Small intestine (tissue), 16 donors: ENCODE measurements at places on chromosomes 2 and 18. TPM values are rescaled to one million over a fixed set of nuclear protein-coding genes. Genes with fewer than 3 reads are reported as not detected.

GRCh38 chr2:162126111-162126519, 25.9 kb downstream of the GCG start:
- no peaks in the 10 kb centered on the region for H3K4me1 ChIP-seq
- H3K27ac ChIP-seq = no peak overlapping the region

IL37 gene
- not detected for polyA plus RNA-seq

DNA sequence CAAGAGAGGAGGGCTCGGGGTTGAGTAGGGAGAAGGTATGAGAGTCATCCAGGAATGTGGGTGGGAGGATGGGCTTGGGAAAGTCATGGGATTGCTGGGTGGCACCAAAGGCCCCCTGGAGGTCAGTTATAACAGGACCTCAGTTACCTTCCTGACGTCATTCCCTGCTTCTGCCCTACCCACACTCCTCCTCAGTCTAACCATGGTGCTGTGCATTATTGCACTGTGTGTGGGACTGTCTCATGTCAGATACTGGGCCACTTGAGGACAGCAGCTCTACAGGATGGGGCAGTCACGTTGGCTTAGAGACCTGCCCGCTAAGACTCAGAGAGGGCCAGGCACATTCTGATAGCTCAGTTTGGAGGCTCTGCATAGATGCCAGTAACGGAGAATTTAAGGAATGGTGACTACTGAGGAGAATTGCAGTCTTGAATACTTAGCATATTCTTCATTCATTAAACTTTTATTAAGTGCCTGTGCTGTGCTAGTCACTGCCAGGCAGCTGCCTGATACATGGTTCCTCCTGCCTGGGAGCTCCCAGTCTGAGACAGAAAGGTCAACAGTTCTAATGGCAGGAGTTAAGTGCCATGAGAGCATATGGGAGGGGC, 90.5 kb downstream of the LAMA3 start:
- no peak overlapping the region for H3K4me3 ChIP-seq
- no peak for DNase-seq
- no peaks in the 10 kb centered on the region for H3K36me3 ChIP-seq
- H3K4me1 ChIP-seq = no peaks in the 10 kb centered on the region
- no peaks in the 10 kb centered on the region for H3K27me3 ChIP-seq

- no peaks in the 10 kb centered on the region for H3K36me3 ChIP-seq
- H3K4me1 ChIP-seq = no peaks in the 10 kb centered on the region
- DNase-seq = no peak
Measured at GRCh38 chr2:44537264-44537663, 175.5 kb downstream of the CAMKMT start.

DNA sequence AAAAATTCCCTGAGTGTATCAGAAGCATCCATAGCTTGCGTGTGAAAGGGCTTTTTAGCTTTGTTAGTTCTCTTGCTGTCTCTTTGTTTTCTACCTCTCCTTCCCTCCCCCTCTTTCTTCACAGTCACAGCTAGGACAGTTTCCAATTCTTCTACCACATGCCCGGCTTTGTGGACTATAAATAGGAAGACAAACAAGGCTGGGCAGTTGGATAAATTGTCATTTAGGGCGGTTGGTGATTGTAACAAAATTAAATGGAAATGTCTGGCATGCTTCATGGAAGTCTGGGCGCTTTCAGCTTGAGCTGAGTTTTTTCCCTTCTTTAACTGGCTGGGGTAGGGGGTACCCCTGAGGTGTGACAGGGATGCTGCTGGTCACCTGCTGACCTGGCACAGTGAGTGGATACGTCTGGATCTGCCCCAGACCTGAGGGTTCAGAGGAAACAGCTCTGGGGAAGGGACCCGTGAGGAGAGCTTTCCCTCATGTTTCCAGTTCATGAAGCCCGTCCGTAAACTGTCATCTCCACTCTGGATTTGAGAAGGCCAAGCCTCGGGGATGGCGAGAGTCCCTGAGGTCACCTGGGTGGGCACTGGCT, 29.0 kb upstream of the GIGYF2 start:
- no peaks in the 10 kb centered on the region for H3K36me3 ChIP-seq
- H3K4me3 ChIP-seq = no peak overlapping the region
- H3K4me1 ChIP-seq = no peaks in the 10 kb centered on the region
- DNase-seq = no peak
- H3K27ac ChIP-seq = no peak overlapping the region
- H3K27me3 ChIP-seq = no peaks in the 10 kb centered on the region

DNA sequence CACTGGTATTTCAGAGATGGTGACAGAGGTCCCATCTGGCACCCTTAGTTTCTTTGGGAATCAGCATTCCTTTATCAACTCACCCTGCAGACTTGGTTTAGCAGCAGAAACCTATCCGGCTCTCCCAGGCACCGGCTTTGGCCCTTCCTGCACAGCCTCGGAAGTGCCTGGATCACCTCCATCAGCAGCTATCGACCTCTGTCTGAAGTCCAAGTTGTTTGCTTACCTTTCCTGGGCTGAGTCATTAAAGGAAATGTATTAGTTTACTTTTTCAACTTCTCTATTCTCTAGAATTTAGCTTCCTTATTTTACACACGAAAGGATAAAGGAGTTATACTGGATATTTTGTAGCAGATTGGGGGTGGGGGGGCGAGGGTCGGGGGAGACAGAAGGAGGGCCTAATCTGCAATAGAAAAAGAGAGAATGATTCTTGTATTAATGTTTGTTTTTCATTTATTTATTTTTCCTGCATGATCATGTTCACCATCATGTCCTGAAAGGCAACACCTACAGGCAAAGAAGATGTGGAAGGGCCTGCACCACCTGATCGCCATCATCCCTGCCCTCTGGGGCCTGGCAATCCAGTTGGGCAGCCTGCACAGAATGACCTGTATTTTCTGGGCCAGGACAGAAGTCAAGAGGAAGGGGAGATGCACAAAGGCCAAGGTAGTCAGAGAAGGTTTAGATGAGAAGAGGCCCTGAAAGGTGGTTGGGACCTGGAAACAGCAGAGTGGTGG, 22.1 kb upstream of the MAT2A start:
- H3K27ac ChIP-seq = peak overlapping the region; percentile 85
- no peak overlapping the region for H3K4me3 ChIP-seq
- DNase-seq = peak; percentile 85
- no peaks in the 10 kb centered on the region for H3K36me3 ChIP-seq
- peaks cover 9% of the 10 kb centered on the region for H3K4me1 ChIP-seq
- no peaks in the 10 kb centered on the region for H3K27me3 ChIP-seq

CROCC2 gene
- polyA plus RNA-seq = not detected

PDE11A gene
- polyA plus RNA-seq = 1.2 TPM

G6PC2 gene
- polyA plus RNA-seq = not detected

FOSL2 gene
- 82.6 TPM for polyA plus RNA-seq

DNA sequence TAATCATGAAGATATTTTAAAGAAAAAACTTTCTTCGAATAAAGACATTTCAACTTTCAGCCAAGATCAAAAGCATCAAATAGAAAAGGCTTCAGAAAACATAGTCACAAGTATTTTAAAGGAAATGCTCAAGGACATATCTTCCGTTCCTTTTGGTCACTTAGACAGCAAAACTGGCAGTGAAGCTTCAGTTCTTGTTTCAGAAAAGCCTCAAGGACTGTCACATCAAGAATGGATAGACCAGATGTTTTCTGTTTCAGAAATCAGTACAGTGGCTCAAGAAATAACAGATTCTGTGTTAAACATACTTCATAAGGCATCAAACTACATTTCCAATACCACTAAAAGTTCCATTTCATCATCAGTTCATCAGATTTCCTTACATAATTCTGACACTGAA, 51.8 kb downstream of the FSIP2 start:
- H3K36me3 ChIP-seq = no peaks in the 10 kb centered on the region
- DNase-seq = no peak
- H3K4me1 ChIP-seq = no peaks in the 10 kb centered on the region
- H3K27me3 ChIP-seq = no peaks in the 10 kb centered on the region
- H3K4me3 ChIP-seq = no peak overlapping the region

KCNJ3 gene
- polyA plus RNA-seq = 3.0 TPM

GRCh38 chr2:164847981-164848741, 6.5 kb upstream of the COBLL1 start:
- H3K36me3 ChIP-seq = no peaks in the 10 kb centered on the region
- H3K4me3 ChIP-seq = no peak overlapping the region

- no peaks in the 10 kb centered on the region for H3K4me1 ChIP-seq
- no peak for DNase-seq
- H3K27me3 ChIP-seq = no peaks in the 10 kb centered on the region
- H3K27ac ChIP-seq = no peak overlapping the region
Measured at GRCh38 chr18:41347057-41347456, 608.0 kb upstream of the PIK3C3 start.

MBD1 gene
- 35.7 TPM for polyA plus RNA-seq

KATNAL2 gene
- polyA plus RNA-seq = not detected

CYRIA gene
- 2.2 TPM for polyA plus RNA-seq

- no peak for DNase-seq
- H3K27me3 ChIP-seq = no peaks in the 10 kb centered on the region
- no peaks in the 10 kb centered on the region for H3K4me1 ChIP-seq
- H3K27ac ChIP-seq = no peak overlapping the region
- no peaks in the 10 kb centered on the region for H3K36me3 ChIP-seq
Measured at GRCh38 chr18:59799383-59800015, 100.3 kb upstream of the PMAIP1 start.

- no peaks in the 10 kb centered on the region for H3K4me1 ChIP-seq
- H3K36me3 ChIP-seq = no peaks in the 10 kb centered on the region
- H3K27me3 ChIP-seq = no peaks in the 10 kb centered on the region
- H3K4me3 ChIP-seq = no peak overlapping the region
Measured at GRCh38 chr2:35938838-35939237, 416.7 kb upstream of the CRIM1 start.

DNA sequence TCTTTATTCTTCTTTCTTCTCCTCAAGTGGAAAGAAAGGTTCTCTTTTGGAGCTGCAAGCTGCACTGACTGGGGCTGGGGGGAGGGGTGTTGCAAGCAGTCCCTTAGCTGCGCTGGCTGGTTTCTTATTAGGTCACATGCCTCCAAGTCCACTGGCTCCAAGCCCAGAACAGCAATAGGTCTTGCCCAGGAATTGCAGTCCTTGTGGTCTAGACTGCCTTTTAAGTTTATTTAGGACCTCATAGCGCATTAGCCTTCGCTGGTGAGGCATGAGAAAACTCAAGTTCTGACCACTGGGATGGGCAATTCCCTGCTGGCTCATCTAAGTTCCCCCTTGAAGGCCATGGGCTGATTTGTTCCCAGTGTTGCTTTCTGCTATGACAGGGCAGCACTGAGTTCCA, 138.6 kb upstream of the SCN7A start:
- no peak overlapping the region for H3K27ac ChIP-seq
- H3K36me3 ChIP-seq = no peaks in the 10 kb centered on the region
- no peaks in the 10 kb centered on the region for H3K27me3 ChIP-seq

- peak overlapping the region; percentile 93 for H3K4me3 ChIP-seq
- peaks cover 3% of the 10 kb centered on the region for H3K4me1 ChIP-seq
- DNase-seq = no peak
- no peaks in the 10 kb centered on the region for H3K27me3 ChIP-seq
Measured at GRCh38 chr2:8684540-8684877, 2.7 kb downstream of the ID2 start.

DNA sequence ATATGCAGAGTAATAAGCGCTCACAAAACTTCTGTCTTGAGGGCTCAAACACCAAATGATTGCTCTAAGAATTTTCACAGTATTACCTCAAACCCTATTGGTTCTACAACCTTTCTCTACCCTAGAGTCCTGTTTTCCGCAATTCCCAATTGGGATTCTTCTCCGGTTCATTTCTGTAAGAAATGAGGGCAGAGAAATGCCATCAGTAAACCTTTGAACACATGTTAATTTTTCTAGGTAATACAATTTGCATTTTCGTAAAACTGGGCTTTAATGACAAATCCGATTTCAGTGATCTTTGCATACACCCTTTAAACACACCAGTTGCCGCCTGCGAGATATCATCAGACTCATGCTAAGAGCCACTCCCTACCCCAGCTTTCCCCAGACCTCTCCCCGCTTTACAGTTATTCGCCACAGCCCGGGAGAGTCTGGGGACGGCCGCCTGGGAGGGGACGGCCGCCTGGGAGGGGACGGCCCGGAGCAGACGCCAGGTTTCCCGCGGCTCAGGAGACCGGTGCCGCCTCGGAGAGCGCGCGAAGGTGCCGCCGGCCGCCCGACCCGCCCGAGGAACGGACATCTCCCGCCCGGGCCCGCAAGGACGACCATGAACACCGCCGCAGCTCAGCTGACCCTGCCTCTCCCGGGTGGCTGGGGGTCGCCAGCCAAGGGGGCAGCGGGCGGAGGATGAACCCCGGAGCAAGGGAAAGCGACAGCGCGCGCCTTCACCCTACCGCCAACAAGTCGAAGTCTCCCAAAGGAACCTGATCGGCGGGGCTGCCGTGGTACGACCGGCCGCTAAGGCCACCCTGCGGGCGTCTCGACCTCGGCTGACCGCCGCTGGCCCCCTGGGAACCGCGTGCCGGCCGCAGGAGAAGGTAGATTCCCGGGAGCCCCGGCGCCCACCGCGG, 463 bp downstream of the SMC6 start:
- peak overlapping the region; percentile 100 for H3K27ac ChIP-seq
- H3K4me1 ChIP-seq = no peaks in the 10 kb centered on the region
- H3K4me3 ChIP-seq = peak overlapping the region; percentile 84
- H3K36me3 ChIP-seq = no peaks in the 10 kb centered on the region
- no peaks in the 10 kb centered on the region for H3K27me3 ChIP-seq

REV1 gene
- 12.2 TPM for polyA plus RNA-seq

- peak; percentile 25 for DNase-seq
- H3K4me3 ChIP-seq = no peak overlapping the region
- no peaks in the 10 kb centered on the region for H3K36me3 ChIP-seq
Measured at GRCh38 chr2:238139196-238140039, 950 bp downstream of the KLHL30 start.
